ENCODE measurements at places on chromosomes 4 and X.

- no peak for DNase-seq
Observed at GRCh38 chr4:2843941-2844584, 419 bp downstream of the ADD1 start.

GRCh38 chr4:109440948-109441347 lies 7.3 kb downstream of the SEC24B start:
- DNase-seq = no peak

DNA sequence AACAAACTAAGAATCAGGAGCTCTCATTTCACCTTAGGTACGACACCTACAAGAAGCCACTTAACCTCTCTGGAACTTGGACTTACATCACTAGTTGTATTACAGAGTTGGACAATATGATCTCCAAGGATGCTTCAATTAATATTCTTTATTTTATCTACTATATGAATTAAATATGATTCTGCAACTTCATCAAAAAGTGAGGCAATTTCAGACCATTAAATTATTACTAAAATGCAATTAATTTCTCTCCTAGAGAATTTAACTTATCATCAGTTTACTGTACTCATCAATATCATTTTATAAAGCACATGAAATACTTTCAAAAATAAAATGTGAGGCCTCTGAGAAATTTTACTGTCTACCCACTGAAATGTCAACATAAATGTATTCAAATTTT lies 33.9 kb downstream of the SLC39A8 start:
- DNase-seq = no peak

DNA sequence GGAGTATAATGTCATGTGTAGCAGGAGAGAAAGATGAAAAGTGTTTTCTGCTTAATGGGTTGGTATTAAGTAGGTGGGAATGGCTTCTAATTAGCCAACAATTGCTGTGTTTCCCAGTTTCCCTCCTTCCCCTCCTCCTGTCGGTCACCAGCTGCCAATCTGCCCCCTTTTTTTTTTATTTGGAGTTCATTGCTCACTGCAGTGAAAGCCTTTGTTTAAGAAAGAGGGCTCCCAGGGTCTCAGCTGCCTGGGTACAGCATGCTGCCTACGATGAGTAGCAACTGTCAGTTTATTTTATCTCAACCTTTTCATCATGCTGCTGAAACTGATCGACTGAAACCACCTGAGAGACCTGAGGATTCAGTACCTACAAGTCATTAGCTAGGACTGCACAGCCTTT lies 149.0 kb downstream of the POU4F2 start:
- no peak for DNase-seq

DNA sequence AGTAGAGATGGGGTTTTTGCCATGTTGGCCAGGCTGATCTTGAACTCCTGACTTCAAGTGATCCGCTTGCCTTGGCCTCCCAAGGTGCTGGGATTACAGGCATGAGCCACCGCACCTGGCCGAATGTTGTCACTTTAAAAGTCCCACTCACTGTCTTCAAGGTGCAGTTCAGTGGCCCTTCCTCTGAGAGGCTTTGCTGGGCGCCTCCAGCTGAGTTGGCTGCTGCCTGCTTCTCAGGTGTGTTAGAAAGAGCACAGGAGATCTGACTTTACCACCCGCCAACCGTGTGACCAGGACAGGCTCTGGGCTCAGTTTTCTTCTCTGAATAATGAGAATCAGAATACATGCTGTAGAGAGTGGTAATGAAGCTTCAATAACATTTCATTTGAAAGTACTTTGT lies 207.4 kb downstream of the CEP135 start:
- DNase-seq = no peak

DNA sequence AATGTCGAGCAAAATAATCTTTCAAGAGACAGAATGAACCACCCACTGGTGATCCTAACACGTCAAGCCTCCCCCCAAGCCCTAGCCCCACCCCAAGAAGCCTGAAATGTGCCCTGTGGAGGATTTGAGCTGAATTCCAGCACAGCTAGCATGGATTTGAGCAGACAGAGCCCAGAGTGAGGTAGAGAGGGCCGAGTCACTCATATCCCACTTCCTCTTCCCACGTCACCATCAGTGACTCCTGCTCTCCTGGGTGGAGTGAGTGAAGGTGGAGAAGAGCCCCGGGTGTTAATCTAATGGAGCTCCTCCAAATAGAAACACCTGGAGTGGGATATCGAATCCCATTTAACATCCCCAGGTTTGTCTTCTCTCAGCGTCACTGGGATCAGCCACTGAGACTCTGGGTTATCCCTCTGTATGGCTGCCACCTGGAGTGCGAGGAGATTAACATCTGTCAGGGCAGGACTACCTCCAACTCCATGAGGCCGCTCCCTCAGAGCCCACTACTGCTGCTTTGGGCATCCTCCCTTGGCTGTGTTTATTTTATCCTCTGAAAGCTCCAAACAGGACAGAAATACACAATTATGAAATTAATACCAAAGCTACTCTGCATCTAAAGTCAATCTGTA lies 136.6 kb downstream of the NWD2 start:
- DNase-seq = no peak

GRCh38 chrX:78603908-78604307 lies 55.2 kb downstream of the RTL3 start:
- no peak for DNase-seq

DNA sequence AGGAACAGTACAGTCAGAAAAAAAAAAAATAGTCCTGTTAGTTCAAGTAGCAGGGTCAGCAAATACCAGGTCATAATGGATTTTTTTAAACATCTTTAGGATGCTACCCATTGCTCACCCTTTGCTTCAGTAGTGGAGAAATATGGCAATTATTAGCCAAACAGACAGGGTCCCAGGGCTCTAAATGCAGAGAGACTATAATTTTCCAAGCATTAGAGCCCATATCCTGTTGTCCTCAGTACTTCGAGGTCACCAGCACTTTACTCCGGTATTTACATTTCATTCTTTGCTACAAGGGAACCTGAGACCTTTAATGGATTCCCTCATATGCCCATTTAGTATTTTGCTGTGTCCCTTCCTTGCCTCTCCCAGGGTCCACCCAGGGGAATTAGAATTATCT lies 1562.9 kb upstream of the TENM3 start:
- no peak for DNase-seq

- DNase-seq = no peak
Observed at GRCh38 chrX:100600758-100601157, 16.0 kb downstream of the TNMD start.

DNA sequence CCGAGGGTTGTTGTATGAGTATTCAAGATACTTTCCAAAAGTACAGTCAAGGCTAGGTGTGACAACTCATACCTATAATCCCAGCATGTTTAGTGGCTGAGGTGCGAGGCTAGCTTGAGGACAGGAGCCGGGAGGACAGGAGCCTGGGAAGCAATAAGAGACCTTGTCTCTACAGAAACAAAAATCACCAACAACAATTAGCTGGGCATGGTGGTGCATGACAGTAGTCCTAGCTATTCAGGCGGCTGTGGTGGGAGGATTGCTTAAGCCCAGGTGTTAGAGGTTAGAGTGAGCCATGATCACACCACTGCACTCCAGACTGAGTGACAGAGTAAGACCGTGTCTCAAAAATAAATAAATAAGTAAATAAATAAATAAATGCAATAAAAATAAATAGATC lies 91.6 kb downstream of the TLL1 start:
- no peak for DNase-seq

- DNase-seq = no peak
Observed at GRCh38 chr4:72186714-72187113, 154.9 kb downstream of the NPFFR2 start.

- no peak for DNase-seq
Observed at GRCh38 chr4:20478412-20478811, 221.8 kb upstream of the PACRGL start.

All from activated naive CD8-positive, alpha-beta T cell treated with anti-CD3 and anti-CD28 coated beads, Interleukin-2, amount 10 ng/mL, durations not matched to agents 7 days and 5 days (primary cell).